ENCODE measurements at places on chromosomes 7 and 10.

DNA sequence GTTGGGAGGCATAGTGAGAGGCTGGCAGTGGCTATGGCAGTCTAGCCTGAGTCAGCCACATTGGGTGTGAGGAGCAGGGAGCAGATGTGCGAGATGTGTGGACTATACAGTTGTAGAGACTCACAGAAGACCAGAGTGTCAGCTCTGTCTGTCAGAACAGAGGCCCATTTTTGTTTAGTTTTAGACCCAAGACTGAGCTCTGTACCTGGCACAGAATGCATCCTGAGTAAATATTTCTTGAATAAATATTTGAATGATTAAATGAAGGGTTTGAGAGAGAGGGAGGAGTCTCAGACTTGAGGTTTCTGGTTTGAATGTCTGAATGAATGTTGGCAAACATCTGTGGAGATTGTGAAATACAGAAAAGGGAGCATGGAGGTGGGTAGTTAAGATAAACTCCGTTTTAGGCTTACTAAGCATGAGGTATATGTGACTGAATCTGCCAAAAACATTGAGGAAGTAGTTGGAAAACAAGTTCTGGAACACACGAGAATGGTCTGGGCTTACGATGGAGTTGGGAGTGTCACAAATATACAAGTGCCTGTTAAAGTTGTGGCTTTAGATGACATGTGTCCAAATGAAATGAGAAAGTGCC, 3.6 kb downstream of the SEC23IP start:
- DNase-seq, result peak; percentile 94

GRCh38 chr7:114519240-114519639, 104.6 kb downstream of the FOXP2 start:
- DNase-seq, result no peak

DNA sequence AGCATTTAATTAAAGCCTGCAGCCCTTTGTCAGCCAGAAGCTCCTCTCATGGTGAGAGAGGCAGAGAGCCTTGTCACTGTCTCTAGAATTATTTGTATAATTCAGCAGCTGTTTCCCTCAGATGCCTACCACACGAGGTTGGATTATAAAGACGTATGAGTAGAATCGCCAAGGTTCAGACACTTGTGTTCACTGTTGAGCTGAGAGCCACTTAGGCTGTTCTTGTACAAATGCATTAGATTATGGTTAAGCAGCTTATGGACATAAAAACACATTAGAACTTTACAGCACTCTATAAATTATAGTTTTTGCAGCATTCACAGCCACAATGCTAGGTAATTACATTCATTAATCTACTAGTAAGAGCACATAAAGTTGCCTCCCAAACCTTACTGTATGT, 282.6 kb downstream of the AUTS2 start:
- DNase-seq, result no peak

- peak; percentile 97 for DNase-seq
Measured at GRCh38 chr7:81692146-81692905, 77.5 kb downstream of the HGF start.

- peak; percentile 68 for DNase-seq
Measured at GRCh38 chr10:73113551-73113950, 3.3 kb downstream of the NUDT13 start.

- peak; percentile 51 for DNase-seq
Measured at GRCh38 chr7:70406186-70406949, 725.6 kb upstream of the GALNT17 start.

All from fibroblast of mammary gland (primary cell).